ENCODE measurements at places on chromosomes 1 and 21.

DNA sequence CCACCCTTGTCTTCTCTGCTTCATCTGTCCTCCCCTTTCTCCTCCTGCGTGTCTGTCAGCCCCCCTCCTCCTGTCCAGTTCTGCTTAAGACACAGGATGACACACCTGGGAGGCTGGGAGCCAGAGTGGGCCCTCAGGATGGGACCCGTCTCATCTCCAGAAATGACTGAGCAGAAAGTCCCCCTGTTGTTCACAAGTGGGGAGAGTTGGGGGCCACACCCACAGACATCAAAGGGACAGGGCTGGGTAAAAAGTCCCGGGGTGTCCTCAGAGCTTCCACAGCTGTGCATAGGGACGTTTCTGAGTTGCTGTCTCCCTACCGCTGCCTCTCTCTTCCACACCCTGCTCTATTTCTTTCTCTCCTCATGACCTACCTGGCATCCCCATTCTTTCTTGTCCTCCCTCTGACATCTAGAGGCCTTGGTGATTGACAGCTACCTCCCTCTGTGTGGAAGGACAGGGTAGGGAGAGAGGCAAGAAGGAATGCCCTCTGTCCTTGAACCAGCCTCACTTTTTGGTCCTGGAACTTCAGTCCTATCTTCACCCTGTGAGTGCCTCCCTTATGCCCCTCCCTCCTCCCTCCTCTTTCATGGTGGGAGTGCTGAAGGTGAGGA is 19.5 kb upstream of the SH2D2A start:
- H3K27ac ChIP-seq: no peak overlapping the region
- peaks cover 44% of the 10 kb centered on the region for H3K27me3 ChIP-seq

DNA sequence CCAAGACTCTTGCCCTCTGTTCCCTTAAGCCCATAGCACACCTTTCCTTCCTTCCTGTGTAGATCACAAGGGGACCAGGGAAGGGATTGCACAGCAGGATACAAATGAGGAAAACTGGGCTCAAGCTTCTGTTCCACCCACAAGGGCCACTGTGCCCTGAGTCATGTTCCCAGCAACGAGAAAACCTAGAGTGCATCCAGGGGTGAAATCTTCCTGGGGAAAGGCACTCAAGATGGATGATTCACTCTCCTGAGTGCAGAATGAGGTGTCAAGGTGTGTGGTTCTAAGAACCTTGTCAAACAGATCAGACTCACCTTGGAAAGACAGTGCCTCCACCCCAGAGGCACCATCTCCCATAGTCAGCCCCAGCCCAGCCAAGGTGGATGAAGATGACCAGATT is 40.7 kb upstream of the EYA3 start:
- peaks cover 9% of the 10 kb centered on the region for H3K27me3 ChIP-seq
- no peak for DNase-seq
- H3K4me1 ChIP-seq: no peaks in the 10 kb centered on the region
- H3K4me3 ChIP-seq: no peak overlapping the region
- no peaks in the 10 kb centered on the region for H3K36me3 ChIP-seq

- no peaks in the 10 kb centered on the region for H3K27me3 ChIP-seq
- no peak overlapping the region for H3K4me3 ChIP-seq
- no peaks in the 10 kb centered on the region for H3K36me3 ChIP-seq
- DNase-seq: no peak
Observed at GRCh38 chr21:20877976-20878375, 120.2 kb upstream of the NCAM2 start.

GRCh38 chr1:158813164-158813563 is 18.0 kb upstream of the MNDA start:
- H3K27ac ChIP-seq: no peak overlapping the region
- H3K4me1 ChIP-seq: no peaks in the 10 kb centered on the region

GRCh38 chr1:107057197-107058133 is 991 bp downstream of the PRMT6 start:
- peak overlapping the region; percentile 60 for H3K27ac ChIP-seq
- H3K36me3 ChIP-seq: peaks cover 18% of the 10 kb centered on the region
- H3K4me3 ChIP-seq: peak overlapping the region; percentile 82
- peaks cover 13% of the 10 kb centered on the region for H3K4me1 ChIP-seq
- peak; percentile 37 for DNase-seq

DNA sequence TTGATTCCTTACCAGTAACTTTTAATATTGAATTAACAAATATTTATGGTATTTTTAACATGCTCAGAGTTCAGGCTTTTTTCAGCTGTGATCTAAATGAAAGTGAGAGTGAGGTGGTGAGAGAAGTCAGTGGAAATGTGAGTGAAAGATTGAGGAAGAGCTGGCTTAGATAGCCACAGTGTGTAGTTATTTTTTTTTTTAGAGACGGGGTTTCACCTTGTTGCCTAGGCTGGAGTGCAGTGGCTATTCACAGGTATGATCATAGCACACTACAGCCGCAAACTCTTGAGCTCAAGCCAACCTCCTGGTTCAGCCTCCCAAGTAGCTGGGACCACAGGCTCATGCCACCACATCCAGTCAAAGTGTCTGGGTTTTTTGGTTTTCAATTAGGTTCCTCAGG is 10.9 kb downstream of the RNF11 start:
- H3K36me3 ChIP-seq: peaks cover 4% of the 10 kb centered on the region
- no peak for DNase-seq
- no peak overlapping the region for H3K27ac ChIP-seq
- no peak overlapping the region for H3K4me3 ChIP-seq
- H3K4me1 ChIP-seq: peaks cover 30% of the 10 kb centered on the region

- no peaks in the 10 kb centered on the region for H3K27me3 ChIP-seq
- no peaks in the 10 kb centered on the region for H3K36me3 ChIP-seq
- H3K4me1 ChIP-seq: no peaks in the 10 kb centered on the region
- no peak overlapping the region for H3K4me3 ChIP-seq
- no peak overlapping the region for H3K27ac ChIP-seq
Observed at GRCh38 chr1:99361406-99361805, 97.1 kb downstream of the PLPPR4 start.

GRCh38 chr1:110348050-110348449 is 8.9 kb downstream of the RBM15 start:
- H3K27ac ChIP-seq: no peak overlapping the region
- H3K36me3 ChIP-seq: no peaks in the 10 kb centered on the region
- no peak for DNase-seq
- no peaks in the 10 kb centered on the region for H3K27me3 ChIP-seq

DNA sequence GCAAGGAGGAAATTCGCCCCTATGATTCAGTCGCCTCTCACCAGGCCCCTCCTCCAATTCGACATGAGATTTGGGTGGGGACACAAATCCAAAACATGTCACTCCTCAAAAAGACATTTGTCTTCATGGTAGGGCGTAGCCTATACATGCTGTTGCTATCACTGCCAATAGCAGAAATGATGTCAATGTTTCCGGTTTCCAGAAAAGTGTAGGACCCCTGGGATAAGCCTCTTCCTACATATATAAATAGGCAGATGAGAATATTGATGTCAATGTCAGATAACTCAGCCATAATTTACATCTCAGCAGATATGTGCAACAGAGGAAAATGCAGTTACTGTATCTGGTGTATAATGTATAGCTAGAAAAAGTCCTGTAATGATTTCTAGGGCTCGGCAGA is 16.7 kb downstream of the LRRC3 start:
- H3K4me3 ChIP-seq: no peak overlapping the region
- no peaks in the 10 kb centered on the region for H3K36me3 ChIP-seq
- DNase-seq: no peak
- no peak overlapping the region for H3K27ac ChIP-seq

- no peaks in the 10 kb centered on the region for H3K4me1 ChIP-seq
- H3K27ac ChIP-seq: no peak overlapping the region
Observed at GRCh38 chr1:178188306-178188705, 94.4 kb downstream of the RASAL2 start.

GRCh38 chr1:207925210-207925609 is 14.3 kb upstream of the CD34 start:
- peak overlapping the region; percentile 72 for H3K27ac ChIP-seq
- H3K4me3 ChIP-seq: no peak overlapping the region

GRCh38 chr1:43954036-43954435 is 7.3 kb downstream of the IPO13 start:
- peaks cover 14% of the 10 kb centered on the region for H3K36me3 ChIP-seq
- no peaks in the 10 kb centered on the region for H3K4me1 ChIP-seq
- no peak overlapping the region for H3K27ac ChIP-seq
- H3K4me3 ChIP-seq: no peak overlapping the region

DNA sequence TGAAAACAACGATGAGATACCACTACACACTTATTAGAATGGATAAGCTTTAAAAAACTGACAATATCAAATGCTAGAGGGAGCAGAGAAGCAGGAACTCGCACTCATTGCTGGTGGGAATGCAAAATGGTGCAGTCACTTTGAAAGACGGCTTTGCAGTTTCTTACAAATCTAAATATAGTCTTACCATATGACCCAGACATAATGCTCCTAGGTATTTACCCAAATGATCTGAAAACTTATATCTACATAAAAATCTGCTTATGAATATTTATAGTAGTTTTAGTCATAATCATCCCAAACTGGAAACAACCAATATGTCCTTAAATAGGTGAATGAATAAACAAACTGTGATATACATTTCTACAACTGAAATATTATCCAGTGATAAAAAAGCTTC is 430.9 kb downstream of the MATN1 start:
- H3K27ac ChIP-seq: no peak overlapping the region
- no peak overlapping the region for H3K4me3 ChIP-seq
- no peak for DNase-seq
- H3K36me3 ChIP-seq: no peaks in the 10 kb centered on the region
- no peaks in the 10 kb centered on the region for H3K4me1 ChIP-seq

DNA sequence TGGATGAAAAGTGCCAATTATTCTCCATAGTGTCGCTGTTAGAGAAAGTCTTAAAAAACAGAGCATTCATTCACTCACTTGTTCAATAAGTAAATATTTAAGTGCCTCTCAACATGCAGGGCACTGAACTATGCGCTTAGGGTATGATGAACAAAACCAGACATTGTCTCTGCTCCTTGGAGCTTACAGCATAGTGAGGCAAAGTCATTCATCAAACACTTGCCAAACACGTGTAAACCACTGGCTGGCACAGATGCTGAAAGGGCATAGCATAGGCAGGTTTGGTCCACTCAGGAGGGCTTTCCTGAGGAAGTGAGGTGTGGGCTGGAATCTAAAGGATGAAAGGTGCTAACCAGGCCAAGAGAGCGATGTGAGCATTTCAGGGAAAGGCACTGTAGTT is 27.6 kb upstream of the RD3 start:
- no peak overlapping the region for H3K27ac ChIP-seq
- no peak for DNase-seq
- H3K4me1 ChIP-seq: no peaks in the 10 kb centered on the region
- no peak overlapping the region for H3K4me3 ChIP-seq
- H3K36me3 ChIP-seq: no peaks in the 10 kb centered on the region
- H3K27me3 ChIP-seq: no peaks in the 10 kb centered on the region

GRCh38 chr1:167516404-167517388 is 1.6 kb downstream of the CD247 start:
- DNase-seq: no peak
- H3K4me3 ChIP-seq: no peak overlapping the region
- peak overlapping the region; percentile 41 for H3K27ac ChIP-seq
- no peaks in the 10 kb centered on the region for H3K4me1 ChIP-seq

DNA sequence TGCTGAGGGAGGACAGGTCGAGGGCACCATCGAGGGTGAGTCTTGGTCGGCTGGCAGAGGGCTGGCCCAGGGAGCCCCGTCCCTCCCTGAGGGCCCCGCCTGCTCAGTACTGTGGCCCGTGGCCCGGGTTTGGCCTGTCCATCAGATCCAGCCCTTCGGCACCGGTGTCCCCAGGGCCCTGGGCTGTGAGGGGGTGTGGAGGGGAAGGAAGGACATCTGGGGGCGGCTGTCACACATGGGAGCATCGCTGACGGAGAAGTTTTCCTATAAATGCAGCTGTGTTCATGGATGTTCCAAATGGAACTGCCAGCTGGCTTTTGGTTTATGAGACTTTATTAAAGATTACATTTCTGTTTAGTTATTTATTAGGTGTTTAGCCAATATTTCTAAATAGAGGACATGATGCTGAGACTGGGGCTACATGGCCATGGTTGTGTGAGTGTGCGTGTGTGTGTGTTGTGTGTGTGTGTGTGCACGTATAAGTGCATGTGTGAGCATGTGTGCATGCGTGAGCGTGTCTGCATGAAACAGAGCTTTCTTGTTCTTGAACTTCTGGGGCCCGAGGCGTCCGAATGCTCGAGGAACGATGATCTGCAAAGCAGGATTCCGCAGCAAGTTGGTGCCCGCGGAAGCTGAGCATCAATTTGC is 54.3 kb downstream of the SLX9 start:
- no peak overlapping the region for H3K27ac ChIP-seq
- H3K36me3 ChIP-seq: no peaks in the 10 kb centered on the region
- H3K4me1 ChIP-seq: peaks cover 8% of the 10 kb centered on the region
- H3K27me3 ChIP-seq: no peaks in the 10 kb centered on the region
- H3K4me3 ChIP-seq: no peak overlapping the region
- DNase-seq: no peak

GRCh38 chr21:23215261-23215660 is 2217.1 kb downstream of the NCAM2 start:
- no peak overlapping the region for H3K27ac ChIP-seq
- no peak overlapping the region for H3K4me3 ChIP-seq
- DNase-seq: no peak
- no peaks in the 10 kb centered on the region for H3K27me3 ChIP-seq
- no peaks in the 10 kb centered on the region for H3K36me3 ChIP-seq
- no peaks in the 10 kb centered on the region for H3K4me1 ChIP-seq

GRCh38 chr1:39757501-39757900 is 13.6 kb downstream of the OXCT2 start:
- H3K36me3 ChIP-seq: peaks cover 100% of the 10 kb centered on the region
- no peak overlapping the region for H3K4me3 ChIP-seq
- no peaks in the 10 kb centered on the region for H3K4me1 ChIP-seq
- H3K27ac ChIP-seq: no peak overlapping the region
- H3K27me3 ChIP-seq: no peaks in the 10 kb centered on the region

GRCh38 chr1:9233942-9234222 is 692 bp upstream of the H6PD start:
- peak overlapping the region; percentile 86 for H3K27ac ChIP-seq
- no peaks in the 10 kb centered on the region for H3K36me3 ChIP-seq
- no peaks in the 10 kb centered on the region for H3K27me3 ChIP-seq
- H3K4me1 ChIP-seq: peaks cover 50% of the 10 kb centered on the region
- peak overlapping the region; percentile 72 for H3K4me3 ChIP-seq
- DNase-seq: no peak

- no peaks in the 10 kb centered on the region for H3K27me3 ChIP-seq
- DNase-seq: no peak
- no peak overlapping the region for H3K27ac ChIP-seq
Observed at GRCh38 chr1:203045821-203046594, 19.7 kb downstream of the PPFIA4 start.

DNA sequence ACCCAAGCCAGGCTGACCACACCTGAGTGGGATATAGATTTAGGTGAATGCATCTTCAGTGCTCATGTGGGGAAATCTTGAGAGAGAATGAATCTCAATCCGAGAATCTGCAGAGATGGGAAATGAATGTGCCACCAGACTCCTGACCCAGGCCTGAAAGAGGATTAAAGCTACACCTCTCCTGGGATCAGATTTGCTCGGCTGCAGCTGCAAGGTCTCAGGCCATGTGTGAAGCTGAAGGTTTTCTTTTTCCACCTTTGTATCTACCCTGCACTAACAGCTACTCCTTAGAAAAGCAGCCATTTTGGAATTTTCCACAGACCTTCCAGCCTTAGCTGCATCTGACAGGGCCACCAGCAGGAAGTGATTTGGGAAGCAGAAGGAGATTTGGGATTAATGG is 18.3 kb downstream of the GPR3 start:
- H3K27ac ChIP-seq: no peak overlapping the region
- no peak for DNase-seq
- peaks cover 9% of the 10 kb centered on the region for H3K36me3 ChIP-seq
- H3K4me1 ChIP-seq: no peaks in the 10 kb centered on the region
- no peaks in the 10 kb centered on the region for H3K27me3 ChIP-seq
- no peak overlapping the region for H3K4me3 ChIP-seq

GRCh38 chr1:15152318-15153183 is 996 bp upstream of the TMEM51 start:
- no peaks in the 10 kb centered on the region for H3K36me3 ChIP-seq
- peaks cover 10% of the 10 kb centered on the region for H3K27me3 ChIP-seq
- peak overlapping the region; percentile 38 for H3K27ac ChIP-seq
- peak; percentile 70 for DNase-seq
- no peaks in the 10 kb centered on the region for H3K4me1 ChIP-seq

Data from tibial nerve (tissue), 4 donors.